ENCODE measurements at places on chromosomes 7 and 10.

DNA sequence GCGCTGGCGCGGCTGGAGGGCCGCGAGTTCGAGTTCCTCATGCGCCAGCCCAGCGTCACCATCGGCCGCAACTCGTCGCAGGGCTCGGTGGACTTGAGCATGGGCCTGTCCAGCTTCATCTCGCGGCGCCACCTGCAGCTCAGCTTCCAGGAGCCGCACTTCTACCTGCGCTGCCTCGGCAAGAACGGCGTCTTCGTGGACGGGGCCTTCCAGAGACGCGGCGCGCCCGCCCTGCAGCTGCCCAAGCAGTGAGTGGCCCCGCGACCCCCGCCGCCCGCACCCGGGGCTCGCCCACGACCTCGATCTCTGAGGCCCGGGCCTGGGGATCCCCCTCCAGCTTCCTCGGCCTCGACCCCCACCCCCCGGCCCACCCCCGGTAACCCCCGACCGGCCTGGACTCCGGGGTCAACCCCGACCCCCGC, 537 bp downstream of the FOXK1 start:
- no peak for DNase-seq

GRCh38 chr10:2979306-2979705, 88.0 kb upstream of the PFKP start:
- DNase-seq = no peak

- DNase-seq = no peak
Measured at GRCh38 chr7:86929293-86930109, 130.0 kb downstream of the ELAPOR2 start.

- DNase-seq = no peak
Measured at GRCh38 chr10:17961551-17962422, 10.1 kb downstream of the SLC39A12 start.

- no peak for DNase-seq
Measured at GRCh38 chr7:50697748-50698147, 84.9 kb downstream of the GRB10 start.

DNA sequence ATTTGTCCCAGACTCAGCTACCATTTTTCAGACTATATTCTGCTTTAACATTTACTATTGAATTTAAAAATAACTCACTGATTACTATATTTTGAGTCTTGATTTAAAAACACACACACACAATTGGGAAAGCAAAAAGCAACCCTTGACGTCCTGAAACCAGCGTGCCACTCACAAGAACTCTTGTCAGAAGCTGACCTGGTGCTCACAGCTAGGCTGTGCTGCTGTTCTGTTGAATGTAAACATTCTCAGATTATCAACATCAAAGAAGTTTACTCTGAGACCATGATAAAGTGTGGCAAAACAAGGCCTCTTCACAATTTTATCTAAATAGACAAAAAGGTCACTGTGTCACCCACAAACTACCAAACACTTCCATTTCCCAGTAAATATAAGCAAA, 62.6 kb upstream of the CACNA2D1 start:
- no peak for DNase-seq

- DNase-seq = no peak
Measured at GRCh38 chr10:82932451-82932850, 1057.5 kb downstream of the NRG3 start.

- DNase-seq = no peak
Measured at GRCh38 chr7:85693326-85693725, 506.5 kb upstream of the SEMA3D start.

- DNase-seq = no peak
Measured at GRCh38 chr10:74238516-74238915, 87.5 kb downstream of the ADK start.

- no peak for DNase-seq
Measured at GRCh38 chr7:123535517-123535916, 1.1 kb upstream of the IQUB start.

GRCh38 chr10:44564790-44565189, 179.9 kb upstream of the CXCL12 start:
- no peak for DNase-seq

DNA sequence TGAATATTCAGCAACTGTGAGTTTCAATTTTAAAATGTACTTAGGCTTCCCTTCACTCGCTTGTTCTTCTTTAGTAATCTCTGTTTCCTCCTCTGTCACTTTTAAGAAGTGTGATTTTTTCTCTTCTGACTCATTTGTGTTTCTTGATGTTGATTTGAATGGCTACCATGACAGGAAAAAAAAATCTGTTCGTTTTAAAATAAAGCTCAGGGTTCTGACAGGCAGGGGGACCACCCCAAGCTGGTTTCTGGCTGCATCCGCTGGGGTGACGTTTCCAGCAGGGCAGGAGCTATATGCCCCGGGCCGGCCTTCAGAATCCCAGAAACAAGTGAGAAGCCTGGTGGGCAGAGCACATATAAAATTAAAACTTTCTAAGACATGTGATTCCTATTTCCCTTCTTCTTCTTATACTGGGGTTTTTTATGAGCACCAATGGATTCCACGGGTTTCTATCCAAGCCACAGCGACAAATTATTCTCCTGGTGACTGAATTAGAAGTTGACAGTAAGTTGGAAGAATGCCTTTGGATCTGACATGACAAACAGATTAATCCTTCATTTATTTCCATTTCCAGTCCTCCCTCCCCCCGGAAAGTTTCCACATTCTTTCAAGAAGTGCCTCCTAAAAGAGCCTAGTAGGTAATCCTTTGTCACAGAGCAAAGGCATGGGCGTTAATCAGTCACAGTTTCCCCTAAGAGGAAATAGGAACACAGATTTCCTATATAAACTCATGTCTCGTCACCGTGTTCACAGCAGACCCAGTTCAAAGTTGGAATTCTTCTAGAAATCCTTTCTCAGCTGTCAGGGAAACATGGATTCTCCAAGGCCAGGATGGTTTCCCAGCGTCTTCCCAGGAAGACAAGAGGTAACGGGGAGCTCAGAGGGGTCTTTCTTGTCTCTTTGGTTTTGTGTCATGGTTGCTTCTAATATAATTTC, 79.9 kb downstream of the PTPRE start:
- no peak for DNase-seq

DNA sequence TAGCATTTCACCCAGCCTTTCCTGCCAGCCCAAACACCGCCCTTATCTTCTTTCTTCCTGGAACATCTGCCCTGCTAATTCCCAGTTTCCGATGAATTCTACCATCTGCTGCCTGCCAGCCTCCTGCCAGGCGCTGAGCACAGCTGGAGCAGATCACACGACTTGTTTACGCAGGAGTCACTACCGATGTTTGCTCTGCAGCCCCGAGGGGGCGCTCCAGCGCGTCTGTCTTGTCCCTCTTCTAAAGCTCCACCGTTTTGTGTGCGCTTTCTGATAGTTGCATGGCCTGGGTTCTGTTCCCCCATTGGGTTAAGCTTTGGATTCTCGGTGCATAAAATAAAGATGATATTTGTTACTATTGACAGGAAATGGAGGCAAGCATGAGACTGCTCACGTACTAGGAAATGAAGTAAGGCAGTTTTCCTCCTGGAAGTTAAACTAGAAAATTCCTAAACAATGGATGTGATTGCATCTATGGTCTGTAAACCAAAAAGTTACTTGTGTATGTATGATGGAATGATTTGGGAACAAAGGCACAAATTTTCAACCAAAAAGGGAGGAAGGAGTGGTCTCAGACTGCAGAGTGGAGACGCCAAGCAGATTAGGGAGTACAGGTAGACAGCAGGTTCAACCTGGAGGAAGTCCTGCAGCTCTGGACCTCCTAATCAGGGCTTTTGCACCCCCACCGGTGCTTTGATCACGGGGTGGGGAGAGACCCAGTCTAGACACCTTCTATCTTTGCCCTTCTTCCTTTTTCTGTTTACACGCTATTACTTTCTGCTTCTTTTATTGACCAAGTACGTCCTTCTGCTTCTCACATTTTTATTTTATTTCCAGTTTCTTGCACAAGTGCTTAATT, 2.2 kb upstream of the RBM17 start:
- no peak for DNase-seq

- DNase-seq = no peak
Measured at GRCh38 chr7:41054960-41055661, 647.8 kb downstream of the INHBA start.

- DNase-seq = no peak
Measured at GRCh38 chr7:130884437-130885417, 150.7 kb upstream of the KLF14 start.

Measured in GM12892 (cell line).